ENCODE measurements at places on chromosomes 5 and 9.

GRCh38 chr5:78720997-78721396, 72.4 kb upstream of the LHFPL2 start:
- no peak for DNase-seq

DNA sequence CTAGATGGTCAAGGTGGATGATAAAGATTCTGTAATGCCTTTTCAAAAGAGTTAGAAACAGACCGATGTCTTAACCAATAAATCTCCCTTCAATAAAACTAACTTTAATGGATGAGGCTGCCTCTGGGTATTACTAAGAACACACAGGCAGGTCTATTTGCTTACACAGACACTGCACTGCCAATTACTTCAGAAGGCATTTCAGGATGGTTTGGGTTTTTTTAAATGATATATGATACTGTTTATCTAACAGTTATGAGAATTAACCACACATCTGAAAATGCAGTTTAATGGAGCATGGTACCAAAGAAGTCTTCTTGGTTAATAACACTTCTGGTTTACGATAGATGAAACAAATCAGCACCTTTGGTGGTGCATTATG, 367.9 kb upstream of the GRAMD2B start:
- no peak for DNase-seq

- no peak for DNase-seq
Measured at GRCh38 chr9:93567271-93567959, 9.0 kb upstream of the PHF2 start.

DNA sequence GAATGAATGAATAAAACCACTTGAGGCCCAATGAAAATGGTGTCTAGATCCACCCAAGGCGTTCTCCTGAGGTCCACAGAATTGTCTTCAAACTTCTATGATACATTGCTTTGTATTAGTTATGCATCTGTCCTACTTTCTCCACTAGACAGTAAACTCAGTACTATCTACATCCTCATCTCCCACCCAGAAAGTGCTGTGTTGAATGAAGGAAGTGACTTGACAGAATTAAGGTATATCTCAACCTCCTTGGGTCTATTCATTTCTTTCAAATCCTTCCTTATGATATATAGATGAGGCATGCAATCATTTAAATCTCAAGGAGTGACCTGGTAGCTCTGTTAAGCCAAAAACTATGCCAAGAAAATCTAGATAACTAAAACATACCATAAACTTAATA, 15.7 kb upstream of the PDCL start:
- DNase-seq = no peak

DNA sequence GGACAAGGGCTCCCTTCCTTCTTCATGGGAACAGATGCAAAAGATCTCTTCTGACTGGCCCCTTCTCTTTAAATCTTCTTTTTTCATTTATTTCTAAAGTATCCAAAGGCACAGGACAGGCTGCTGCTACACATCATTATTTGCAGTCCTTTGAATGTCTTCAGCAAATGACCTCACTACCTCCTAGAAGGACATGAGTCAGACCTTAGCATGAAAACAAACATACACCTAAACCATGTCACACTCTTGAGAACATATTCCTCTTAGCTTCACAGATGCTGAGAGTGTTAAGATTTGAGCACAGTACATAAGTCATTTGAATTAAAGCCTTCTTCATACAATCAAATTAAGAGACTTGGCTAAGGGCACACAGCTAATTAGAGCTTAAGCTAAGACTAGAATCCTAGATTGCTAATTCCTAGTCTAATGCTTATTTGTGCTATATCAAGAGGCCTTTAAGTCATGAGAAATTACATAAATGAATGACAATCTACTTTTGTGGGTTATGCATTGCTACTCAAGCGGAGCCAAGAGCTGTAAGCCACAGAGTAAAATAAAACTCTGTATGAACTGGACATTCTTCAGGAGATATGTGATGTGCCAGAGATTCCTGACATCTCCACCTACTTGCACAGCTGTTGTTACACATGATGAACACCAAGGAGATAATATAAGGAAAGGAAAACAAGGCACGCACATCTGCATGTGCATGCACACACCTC, 109.1 kb upstream of the PTGER4 start:
- no peak for DNase-seq

- no peak for DNase-seq
Measured at GRCh38 chr5:32779754-32780415, 68.8 kb downstream of the NPR3 start.

All from stimulated activated CD4-positive, alpha-beta T cell treated with anti-CD3 and anti-CD28 coated beads, Interleukin-1b, Interleukin-23, amount 100 ng/mL, for 1 hour (primary cell).